Motor neuron (in vitro differentiated cells): ENCODE measurements at places on chromosomes 5 and 9. TPM values are rescaled to one million over a fixed set of nuclear protein-coding genes. Genes with fewer than 3 reads are reported as not detected.
A peak's percentile ranks its signal among the peaks of the same experiment; 100 is the strongest.

The RGP1 gene
- total RNA-seq, result 15.7 and 15.8 TPM in 2 replicates

DNA sequence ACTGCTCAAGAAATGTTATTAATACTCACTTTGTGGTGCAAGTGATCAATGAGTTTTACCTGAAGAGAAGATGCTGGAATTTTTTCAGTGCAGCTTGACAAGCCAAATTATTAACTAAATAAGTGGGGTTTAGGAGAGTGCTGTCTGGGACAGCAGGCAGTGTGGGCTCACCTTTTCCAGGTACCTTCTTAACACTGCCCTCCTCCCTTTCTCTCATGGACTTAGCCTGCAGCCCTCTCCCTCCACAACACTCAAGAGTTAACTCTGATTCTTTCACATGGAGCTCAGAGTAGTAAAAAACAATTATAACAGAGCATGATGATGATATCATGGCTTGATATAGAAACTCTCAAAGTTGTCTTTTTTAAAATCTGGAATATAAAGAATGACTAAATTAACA is 404.8 kb upstream of the SLC30A5 start:
- no peak for ATAC-seq

The PCDHA8 gene
- 2.4 and 3.7 TPM in 2 replicates for total RNA-seq

The ANKRD33B gene
- total RNA-seq, result 2.5 and 2.8 TPM in 2 replicates

DNA sequence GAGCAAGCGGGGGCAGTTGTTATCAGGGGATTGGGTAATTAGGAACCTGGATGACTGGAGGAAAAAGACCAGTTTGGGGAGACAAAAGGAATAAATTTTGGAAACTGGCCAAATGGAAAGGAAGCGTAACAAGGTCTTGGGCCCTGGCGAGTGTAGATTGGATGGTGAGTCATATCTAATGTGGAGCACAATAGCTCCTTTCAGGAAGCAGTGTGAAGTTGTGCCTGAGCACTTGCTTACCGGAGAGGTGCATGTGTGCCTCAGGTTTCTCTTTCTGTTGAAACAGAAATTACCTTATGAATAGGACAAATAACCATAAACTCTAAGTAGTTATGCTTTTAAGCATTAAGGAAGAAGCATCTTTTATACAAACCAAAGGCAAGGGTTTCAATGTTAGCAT is 176.4 kb downstream of the KIF4B start:
- ATAC-seq, result no peak

DNA sequence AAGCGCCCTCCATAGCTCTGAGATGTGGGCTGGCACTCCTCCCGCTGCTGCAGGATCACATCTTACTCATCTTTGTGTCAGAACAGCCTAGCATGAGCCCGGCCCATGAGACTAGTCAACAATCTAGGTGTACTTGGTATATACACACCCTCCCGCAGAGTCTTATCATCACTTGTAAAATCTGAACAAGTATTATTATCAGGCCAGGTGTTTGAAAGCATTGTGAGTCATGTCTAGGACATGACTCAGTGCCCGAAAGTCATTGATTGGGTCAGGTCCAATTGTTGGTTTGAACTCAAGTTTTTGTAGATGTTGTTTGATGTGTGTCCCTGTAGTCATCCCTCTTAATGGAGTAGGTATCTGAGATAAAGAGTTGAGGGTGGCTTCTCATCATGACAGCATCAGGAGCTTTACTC is 108.7 kb downstream of the CFAP90 start:
- no peak for ATAC-seq

The BSPRY gene
- 0.39 TPM in 1 of 2 replicates, not detected in the other for total RNA-seq

DNA sequence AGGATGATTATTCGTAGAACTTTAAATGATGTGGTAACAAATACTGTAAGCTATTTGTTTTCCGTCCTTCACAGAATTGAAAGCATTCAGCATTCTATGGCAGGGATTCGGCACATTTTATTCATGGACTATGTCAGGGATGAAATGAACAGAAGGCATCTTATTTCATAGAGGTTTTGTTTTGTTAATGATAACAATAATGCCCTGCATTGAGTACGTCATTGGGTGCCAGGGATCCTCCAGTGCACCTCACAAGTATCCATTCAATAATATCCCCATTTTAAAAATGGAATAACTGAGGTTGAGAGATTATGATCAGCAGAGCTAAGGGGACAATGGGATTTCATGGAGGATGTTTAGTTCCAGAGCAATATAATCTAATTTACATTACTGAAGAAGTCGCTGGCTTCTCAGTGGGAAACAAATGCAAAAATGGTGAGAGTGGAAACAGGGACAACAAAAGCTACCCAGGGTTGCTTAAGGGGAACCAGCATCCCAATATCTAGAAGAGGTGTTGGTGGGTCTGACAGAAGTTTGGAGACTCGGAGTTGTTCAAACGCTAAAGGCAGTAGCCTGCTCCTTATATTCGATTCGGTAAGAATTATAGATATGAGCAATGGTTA is 985.7 kb upstream of the WWC1 start:
- ATAC-seq, result no peak

DNA sequence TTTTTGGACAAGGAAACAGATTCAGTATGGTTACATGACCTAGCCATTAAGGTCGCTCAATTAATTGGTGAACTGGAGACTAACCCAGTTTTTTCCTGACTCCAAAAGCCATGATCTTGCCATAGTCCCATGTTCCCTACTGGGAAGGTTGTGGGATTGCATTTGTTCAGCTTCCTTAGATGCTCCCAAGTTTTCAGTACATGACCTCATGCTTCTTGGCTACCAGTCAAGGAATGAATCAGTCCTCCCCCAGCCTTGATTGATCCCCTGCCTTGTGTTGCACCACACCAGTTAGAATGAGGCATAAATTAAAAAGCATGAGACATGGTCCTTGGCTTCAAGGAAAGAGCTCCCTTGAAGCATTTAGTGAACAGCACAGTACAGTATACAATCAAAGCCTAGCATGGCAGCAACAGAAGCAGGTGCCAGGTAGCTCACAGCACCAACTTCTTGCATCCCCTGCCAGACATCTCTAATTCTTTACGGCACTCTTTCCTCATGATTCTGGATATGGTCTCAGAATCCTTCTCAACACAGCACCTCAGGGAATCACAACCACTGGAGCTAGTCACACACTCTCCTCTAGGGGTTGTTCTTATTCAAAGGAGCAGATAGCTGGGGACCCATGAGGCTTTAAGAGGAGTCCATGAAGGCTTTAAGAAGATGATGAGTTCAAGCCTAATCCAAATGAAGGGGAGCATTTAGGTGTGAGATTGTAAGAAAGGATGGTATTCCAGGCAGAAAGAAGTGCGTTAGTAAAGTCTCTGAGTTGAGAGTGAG is 295.5 kb upstream of the CLINT1 start:
- peak; percentile 86 for ATAC-seq

The RALGPS1 gene
- 3.9 and 4.4 TPM in 2 replicates for total RNA-seq

- no peak for ATAC-seq
Measured at GRCh38 chr9:131114084-131114535, 11.3 kb upstream of the NUP214 start.

The SLC25A2 gene
- total RNA-seq, result 0.14 and 0.21 TPM in 2 replicates

The IFNA13 gene
- total RNA-seq, result 0.23 TPM in 1 of 2 replicates, not detected in the other

DNA sequence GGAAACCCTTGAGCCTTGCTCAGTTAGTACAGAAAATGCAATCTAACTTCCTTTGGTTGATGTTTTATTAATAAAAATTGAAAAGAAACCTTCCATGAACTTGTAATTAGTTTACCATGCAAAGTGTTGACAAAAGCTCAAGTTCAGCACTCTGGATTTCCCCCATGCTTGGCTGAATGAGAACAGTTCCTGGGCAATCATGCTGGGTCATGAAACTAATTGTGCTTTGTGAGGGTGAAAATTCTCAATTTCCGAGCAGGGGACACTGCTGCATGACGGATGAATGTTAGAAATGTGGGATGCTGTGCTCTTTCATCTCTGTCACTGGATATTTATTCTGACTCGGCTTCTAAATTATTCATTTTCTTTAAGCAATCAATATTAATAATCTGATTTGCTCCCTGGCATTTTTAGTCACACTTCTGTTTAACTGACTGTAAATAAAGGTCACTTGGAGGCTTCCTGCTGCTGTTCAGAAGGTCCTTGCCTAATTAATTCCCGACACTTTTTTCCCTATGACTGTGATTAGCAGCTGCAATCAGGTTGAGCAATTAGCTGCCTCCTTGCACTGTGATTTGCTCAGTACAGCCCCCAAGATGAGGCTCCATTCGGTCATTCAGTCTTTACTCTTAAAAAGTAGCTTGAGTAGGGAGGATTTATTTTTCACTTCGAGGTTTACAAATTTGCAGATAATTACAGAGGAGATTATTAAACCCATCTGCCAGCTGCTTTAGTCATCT is 678.1 kb upstream of the ZNF608 start:
- no peak for ATAC-seq

The HDHD3 gene
- 9.0 and 9.4 TPM in 2 replicates for total RNA-seq

DNA sequence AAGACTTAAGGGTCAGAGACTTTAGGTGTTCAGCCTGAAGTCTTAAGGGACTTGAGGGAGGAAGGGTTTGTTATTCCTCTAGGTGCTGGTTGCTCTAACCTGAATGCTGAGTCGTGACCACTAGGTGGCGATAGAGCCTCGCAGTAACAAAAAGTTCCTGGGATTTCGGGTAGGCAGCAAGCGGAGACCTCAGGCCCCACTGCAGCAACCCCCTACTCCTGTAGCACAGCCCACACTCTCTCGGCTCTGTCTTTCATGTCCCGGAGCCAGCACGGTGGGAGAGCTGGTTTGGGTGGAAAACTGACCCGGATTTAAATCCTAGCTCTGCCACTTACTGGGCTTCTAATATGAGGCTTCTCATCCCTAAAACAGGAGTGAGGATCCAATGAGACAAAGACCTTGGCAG is 100.3 kb upstream of the PANK3 start:
- peak; percentile 79 for ATAC-seq

GRCh38 chr5:25646421-25647341 is 1001.9 kb upstream of the CDH10 start:
- peak; percentile 43 for ATAC-seq

GRCh38 chr5:3862906-3863305 is 267.3 kb downstream of the IRX1 start:
- ATAC-seq, result no peak

The SHOC1 gene
- total RNA-seq, result 0.04 and 0.09 TPM in 2 replicates

The ENTPD8 gene
- total RNA-seq, result 0.19 and 0.29 TPM in 2 replicates

DNA sequence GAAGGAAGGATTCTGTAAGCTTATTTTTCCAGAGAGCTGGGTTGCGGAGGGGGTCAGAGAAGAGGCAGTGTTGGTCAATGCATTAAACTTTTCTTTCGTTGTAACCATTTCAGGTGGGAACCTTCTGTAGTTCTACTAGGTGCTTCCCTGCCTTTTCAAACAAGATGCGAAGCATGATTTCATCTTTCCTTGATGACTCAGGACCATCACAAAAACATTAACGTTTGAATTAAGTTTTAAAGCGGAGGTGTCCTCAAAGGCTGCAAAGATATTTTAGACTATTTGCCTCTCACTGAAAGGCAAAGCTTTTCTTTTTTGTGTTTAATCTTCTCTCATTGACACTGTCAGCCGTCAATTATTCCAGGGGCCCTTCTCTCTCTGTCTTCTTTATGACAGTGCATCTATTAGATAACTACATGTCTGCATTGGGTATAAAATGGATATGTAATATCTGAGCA is 26.3 kb upstream of the FAT2 start:
- no peak for ATAC-seq

- ATAC-seq, result peak; percentile 22
Measured at GRCh38 chr5:17217493-17218352, at the start of gene BASP1. Gene BASP1 (plus strand): TSS chr5:17217631. CDS start chr5:17275217, 57,586 bp downstream.

- ATAC-seq, result no peak
Measured at GRCh38 chr5:150469718-150470469, 20.4 kb upstream of the RPS14 start.

DNA sequence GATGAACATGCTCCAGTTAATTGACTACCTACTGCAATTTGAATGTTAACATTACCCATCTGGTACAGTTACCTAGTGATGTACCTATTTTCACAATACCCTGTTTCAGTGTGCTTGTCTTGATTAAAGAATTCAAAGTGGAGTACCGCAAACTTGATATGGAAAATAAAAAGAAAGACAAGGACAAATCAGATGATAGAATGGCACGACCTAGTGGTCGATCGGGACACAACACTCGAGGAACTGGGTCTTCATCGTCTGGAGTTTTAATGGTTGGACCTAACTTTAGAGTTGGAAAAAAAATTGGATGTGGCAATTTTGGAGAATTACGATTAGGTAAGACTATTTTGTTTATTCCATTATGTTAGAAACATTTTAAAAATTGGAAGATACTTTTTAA is 33.5 kb downstream of the CSNK1G3 start:
- no peak for ATAC-seq

GRCh38 chr9:23658376-23659258 is 167.4 kb downstream of the ELAVL2 start:
- no peak for ATAC-seq

- no peak for ATAC-seq
Measured at GRCh38 chr5:159419576-159419975, 89.3 kb upstream of the IL12B start.

DNA sequence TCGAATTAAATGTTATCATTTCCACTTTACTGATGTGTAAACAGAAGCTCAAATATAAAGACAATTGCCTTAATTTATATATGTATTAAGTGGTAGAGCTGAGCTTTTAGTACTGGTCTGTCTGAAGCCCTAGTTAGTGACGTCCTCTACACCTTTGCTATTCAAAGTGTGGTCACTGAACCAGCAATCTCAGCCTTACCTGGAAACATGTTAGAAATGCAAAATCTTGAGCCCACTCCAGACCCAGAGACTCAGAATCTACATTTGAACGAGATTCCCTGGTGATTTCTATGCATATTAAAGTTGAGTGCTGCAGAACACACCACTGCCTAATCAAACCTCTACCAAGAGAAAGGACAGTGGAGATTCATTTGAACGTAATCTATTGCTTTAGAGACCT is 88.3 kb upstream of the MPDZ start:
- no peak for ATAC-seq

The NAA35 gene
- 34.8 and 38.7 TPM in 2 replicates for total RNA-seq

The TMEM141 gene
- total RNA-seq, result 28.3 and 30.2 TPM in 2 replicates

The INSL4 gene
- not detected in 2 replicates for total RNA-seq

The TMEM215 gene
- not detected in 2 replicates for total RNA-seq

The PKD2L2 gene
- total RNA-seq, result 0.25 and 0.41 TPM in 2 replicates

GRCh38 chr9:4048441-4048840 is 251.4 kb downstream of the GLIS3 start:
- peak; percentile 73 for ATAC-seq

DNA sequence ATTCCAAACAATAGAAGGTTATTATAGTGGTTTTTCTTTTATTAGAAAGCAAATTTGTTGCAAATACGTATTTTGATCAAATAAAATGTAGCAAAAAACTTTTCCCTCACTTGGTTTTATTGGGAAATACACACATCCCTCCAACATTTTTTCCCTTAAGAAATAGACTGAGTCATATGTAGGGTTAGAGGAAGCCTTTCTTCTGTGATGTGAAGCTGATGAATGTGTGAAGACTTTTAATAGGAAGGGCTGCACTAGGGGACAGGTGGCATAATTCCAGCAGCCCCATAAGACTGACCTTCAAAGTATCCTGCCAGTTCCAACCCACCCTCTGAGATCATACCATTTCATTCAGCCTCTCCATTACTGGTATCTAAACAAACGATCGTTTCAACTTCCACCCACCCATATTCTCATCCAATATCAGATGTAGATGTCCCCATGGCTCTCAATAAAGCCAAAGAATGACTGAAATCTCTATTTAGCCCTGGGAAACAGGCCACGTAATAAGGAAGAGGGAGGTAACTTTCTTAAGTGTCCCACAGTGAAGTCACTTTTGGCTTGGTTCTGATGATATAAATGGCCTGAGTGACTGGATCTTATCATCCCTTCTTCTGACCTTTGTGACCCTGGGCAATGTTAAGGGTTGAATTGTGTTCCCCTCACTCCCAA is 64.7 kb upstream of the LPAR1 start:
- no peak for ATAC-seq
